ENCODE measurements at places on chromosomes 4 and X.

GRCh38 chr4:103915224-103915869, 195.6 kb upstream of the TACR3 start:
- no peak for DNase-seq

DNA sequence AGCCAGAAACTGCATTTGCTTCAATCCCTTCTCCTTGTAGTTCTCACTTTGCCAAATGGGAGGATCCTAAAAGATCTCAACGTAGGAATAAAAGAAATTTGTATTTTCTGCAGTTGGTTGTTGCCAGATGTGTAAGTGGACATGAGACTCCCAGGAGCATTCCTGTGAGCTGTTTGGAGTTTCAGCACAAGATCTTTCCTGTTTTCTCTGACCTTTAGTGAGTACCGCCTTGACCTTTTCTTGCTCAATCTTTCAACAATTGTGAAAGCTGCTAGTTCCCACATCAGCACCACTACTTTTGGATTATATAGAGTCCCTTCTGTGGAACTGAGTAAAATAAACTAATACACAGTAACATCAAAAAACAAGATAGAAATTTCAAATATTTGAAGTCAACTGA, 683.8 kb upstream of the PABPC4L start:
- no peak for DNase-seq

DNA sequence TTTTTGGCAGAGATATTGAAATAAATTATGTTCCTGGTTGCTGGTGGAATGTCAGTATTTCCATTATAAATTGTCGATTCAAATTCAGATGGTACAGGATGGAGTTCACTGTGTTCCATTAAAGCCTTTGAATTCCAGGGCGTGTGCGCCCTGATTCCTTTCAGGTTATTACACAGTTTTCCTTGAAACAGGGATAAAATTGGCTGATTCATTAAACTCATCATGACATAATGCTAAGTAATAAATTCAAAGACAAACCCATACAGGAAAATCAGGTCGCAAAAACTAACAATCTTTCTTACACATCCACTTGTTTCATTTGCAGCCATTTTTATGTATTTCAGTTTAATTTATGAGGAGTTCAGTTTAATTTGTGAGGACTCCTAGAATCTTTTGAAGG, 51.1 kb downstream of the RWDD4 start:
- no peak for DNase-seq

- DNase-seq, result no peak
Observed at GRCh38 chr4:147039976-147040575, 94.4 kb upstream of the TTC29 start.

- DNase-seq, result no peak
Observed at GRCh38 chrX:77223046-77223445, 224.1 kb upstream of the FGF16 start.

GRCh38 chr4:101208171-101208570, 139.2 kb downstream of the PPP3CA start:
- DNase-seq, result no peak

GRCh38 chr4:42488554-42488953, 91.3 kb downstream of the SHISA3 start:
- no peak for DNase-seq

DNA sequence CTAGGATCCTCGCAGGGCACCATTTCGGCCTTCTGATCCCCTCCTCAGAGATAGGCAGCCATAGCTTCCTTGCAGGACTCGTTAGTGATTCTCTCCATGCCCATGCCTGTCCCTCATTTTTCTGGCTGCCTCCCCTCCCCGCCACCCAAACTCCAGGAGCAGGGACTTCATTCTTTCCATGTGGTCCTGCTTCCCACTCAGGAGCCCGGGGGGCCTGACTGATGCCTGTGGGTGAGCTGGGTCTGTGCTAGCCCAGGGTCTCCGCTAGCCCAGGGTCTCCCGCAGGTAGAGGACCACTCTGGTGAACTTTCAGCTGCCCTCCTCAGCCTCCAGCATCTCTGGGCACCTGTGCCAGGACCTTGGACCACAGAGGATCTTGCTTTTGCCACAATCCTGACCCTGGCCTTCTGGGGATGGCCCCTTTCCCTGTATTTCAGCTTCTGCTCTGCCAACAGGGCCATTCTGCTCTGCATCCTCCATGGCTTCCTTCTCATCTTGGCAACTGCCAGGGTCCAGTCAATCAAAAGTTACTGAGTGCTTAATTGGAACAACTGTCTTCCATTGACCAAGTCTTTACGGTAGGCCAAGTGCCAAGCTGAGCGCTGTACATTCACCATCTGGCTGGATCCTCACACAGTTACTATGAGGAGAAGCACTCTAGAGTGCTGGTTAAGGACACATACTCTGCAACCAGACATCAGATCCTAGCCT, 152.2 kb downstream of the EFNB1 start:
- no peak for DNase-seq

DNA sequence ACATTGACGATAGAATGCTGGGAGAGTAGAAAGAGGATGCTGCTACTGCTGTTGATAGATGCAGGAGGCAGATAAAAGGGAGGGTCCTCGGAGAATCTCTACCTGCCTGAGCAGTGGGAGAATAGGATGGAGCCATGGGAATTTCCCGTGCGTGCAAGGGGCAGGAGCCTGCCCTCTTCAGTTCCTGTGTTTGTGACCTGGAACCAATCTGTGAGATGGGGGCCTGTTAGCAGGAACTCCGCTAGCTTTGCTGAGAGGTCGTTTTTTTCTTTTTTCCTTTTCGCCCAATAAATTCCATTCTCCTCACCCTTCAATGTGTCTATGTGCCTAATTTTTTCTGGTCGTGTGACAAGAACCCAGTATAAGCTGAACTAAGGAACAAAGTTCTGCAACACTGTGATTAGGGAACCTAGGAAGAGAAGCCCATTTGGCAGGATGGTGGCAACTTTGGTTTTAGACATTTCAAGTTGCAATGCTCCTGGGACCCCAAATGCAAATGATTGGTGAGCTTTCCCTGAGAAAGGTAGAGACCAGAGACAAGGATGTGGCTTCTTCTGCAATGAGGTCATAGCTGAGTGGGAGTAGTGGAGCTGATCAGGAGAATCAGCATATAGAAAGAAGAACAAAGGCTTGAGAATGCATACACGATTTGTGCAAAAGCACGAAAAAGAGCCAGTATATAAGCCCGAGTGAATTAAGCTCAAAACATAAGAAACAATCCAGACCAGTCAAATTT, 23.9 kb downstream of the SLC39A8 start:
- no peak for DNase-seq

GRCh38 chr4:43556262-43556661, 663.7 kb downstream of the GRXCR1 start:
- no peak for DNase-seq

- DNase-seq, result no peak
Observed at GRCh38 chr4:54054501-54054900, 9.9 kb downstream of the CHIC2 start.

DNA sequence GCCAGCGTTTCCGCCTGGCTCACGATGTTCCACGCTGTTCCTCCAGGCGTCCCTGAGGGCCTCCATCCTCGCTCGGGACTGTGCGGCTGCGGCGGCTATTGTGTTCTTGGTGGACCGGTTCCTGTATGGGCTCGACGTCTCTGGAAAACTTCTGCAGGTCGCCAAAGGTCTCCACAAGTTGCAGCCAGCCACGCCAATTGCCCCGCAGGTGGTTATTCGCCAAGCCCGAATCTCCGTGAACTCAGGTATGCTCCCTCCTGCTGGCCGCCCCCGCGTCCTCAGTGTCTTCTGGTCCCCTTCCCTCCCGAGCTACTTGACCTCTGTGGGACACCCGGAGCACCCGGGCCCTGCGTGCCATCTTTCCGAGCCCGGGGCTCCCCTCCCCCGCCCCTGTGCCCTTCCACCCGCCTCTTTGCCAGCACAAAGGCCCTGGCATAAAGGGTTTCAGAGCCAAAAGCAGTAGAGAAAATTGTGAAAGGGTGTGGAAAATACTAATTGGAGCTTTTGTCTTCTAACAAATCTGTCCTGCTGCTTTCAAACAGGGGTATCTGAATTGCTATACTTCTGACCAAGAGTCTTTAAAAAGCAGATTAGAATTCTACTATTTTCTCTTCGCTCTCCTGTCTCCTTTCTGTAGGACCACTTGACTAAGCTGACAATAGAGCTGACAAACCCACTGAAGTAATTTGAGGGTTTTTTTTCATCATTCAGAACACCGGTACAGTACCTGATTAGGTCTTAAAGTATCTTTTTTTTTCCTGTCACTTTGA, 104.0 kb downstream of the NEUROG2 start:
- DNase-seq, result no peak

DNA sequence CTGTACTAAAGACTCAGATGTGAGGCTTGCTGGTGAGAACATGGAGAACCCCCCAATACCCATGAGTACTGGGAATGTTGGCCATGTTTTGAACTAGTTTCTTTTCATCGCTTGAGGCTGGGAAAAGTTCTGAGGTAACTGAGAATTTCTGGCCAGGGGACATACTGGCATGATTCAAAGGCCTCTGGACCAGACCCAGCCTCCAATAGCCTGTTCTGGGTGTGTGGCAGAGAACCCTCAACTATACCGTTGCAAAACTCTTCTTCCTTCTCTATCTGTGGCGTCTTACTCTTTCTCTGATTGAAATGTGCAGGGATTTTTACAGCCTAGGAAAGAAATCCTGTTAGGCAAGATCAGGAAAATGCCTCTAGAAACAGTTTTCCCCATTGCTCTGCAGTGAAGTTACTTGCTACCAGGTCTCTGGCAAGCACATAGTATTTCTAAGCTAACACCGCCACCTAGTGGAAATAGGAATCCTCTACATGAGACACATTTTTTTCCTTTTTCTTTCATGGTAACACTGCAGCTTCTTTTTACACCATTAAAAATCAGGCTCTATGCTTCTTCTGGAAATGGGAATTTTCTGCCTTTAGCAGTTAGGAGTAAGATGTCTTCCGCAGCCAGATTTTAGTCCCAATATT, 170.7 kb upstream of the ZCCHC13 start:
- DNase-seq, result no peak

DNA sequence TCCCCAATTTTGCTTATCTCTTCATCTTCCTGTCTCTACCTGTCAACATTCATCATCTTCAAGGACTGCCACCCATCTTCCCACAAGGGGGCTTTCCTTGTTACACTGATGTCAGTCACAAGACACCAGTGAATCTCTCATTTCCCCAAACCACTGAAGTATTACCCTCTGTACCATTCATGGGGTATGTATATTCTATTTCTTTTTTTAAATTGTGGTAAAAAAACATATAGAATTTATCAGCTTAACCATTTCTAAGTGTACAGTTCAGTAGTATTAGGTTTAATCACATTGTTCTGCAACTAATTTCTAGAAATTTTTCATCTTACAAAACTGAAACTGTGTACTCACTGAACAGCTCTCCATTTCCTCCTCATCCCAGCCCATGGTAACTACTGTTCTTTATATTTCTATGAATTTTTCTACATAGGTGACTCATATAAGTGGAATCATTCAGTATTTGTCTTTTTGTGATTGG, 98.6 kb downstream of the LARP7 start:
- DNase-seq, result no peak

DNA sequence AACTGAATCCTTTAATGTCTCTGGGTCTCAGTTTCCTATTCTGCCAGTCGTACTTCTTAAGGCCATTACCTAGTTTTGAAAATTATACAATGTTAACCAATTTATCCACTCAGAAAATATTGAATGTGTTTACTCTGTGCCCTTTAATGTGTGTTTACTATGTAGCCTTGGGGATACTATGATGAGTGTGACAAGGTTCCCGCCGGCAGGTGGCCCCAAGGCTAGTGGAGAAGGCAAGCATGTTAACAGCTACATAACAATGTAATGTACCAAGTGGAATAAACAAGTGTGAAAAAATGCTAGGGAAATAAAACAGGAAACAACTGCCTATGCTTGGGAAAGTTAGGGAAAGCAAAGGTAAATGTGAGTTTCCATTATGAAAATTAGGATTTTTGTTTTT, 187.3 kb upstream of the MBNL3 start:
- no peak for DNase-seq

- DNase-seq, result no peak
Observed at GRCh38 chr4:134636338-134637051, 434.9 kb upstream of the PABPC4L start.

DNA sequence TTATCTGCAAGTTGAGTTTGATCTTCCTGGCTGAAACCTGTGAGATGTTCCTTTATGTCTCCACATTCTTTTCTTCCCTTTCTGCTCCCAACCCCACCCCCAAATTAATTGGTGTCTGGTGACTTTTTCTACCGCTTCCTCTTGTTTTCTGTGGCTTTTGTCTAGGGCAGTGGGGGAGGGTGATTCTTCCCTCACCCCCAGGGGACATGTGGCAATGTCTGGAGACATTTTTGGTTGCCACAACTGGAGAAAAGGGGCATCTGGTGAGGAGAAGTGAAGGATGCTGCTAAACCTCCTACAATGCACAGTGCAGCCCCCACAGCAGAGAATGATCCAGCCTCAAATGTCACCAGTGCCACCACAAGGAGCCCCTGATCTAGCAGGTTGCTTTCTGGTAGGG, 152.9 kb downstream of the NHS start:
- no peak for DNase-seq

DNA sequence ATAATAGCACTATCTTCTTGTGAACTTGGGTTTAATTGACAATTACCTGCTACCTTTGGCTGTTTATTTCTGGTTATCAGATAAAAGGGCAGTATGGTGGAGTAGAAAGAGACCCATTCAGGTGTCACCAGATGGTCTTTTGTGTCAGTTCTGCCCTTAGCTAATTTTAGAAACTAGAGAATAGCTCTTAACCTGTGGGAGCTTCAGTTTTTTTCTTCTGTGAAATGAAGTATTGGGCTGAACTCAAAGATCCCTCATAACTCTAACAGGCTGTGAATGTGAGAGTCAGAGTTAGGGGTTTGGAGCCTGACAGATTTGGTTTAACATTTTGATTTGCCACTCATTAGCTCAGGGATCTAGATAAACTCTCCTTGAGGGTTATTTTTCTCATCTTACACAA, 335.2 kb downstream of the PPP1R2C start:
- DNase-seq, result no peak

- no peak for DNase-seq
Observed at GRCh38 chr4:99991741-99992140, 41.7 kb upstream of the H2AZ1 start.

DNA sequence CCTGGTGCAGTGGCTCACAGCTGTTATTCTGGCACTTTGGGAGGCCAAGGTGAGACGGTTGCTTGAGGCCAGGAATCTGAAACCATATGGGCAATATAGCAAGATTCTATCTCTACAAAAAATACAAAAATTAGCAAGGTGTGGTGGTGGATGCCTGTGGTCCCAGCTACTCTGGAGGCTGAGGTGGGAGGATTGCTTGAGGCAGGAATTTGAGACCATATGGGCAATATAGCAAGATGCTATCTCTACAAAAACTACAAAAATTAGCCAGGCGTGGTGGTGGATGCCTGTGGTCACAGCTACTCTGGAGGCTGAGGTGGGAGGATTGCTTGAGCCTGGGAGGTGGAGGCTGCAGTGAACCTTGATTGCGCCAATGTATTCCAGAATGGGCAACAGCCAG, 2.3 kb downstream of the ADGRG4 start:
- no peak for DNase-seq

GRCh38 chr4:76804096-76804495, 93.8 kb downstream of the SOWAHB start:
- DNase-seq, result no peak

GRCh38 chr4:48699475-48699874, 80.6 kb downstream of the FRYL start:
- no peak for DNase-seq

GRCh38 chr4:29131304-29131703, 1588.9 kb upstream of the PCDH7 start:
- no peak for DNase-seq
